ENCODE measurements at places on chromosomes 7 and 10. TPM values are rescaled to one million over a fixed set of nuclear protein-coding genes. Genes with fewer than 3 reads are reported as not detected.

The NAT16 gene
- not detected for total RNA-seq

The KLF6 gene
- 14.9 TPM for total RNA-seq

The ACBD7 gene
- 0.42 TPM for total RNA-seq

The LDB3 gene
- 137 TPM for total RNA-seq

The ADRA2A gene
- total RNA-seq, result 0.31 TPM

The CC2D2B gene
- total RNA-seq, result 0.35 TPM

The CFAP43 gene
- total RNA-seq, result not detected

The C7orf33 gene
- total RNA-seq, result not detected
